ENCODE measurements at places on chromosomes 1 and 21.

GRCh38 chr1:47725000-47725473, 272.1 kb downstream of the TRABD2B start:
- no peak for DNase-seq

DNA sequence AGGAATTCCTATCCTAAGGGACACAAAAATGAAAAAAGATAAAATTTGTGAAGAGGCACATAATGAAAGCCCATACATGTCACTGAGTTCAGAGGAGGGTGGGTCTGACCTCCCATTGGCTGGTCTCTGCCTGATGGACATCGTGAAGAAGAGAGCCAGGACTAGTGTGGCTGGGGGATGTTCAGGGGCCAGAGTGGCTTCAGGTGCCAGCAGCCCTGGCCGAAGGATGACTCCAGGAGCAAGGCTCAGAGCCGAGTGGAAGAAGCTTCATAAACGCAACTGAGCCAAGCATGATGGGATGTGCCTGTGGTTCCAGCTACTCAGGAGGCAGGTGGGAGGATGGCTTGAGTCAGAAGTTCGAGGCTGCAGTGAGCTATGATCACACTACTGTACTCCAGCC, 56.9 kb upstream of the ATP5PO start:
- no peak for DNase-seq

DNA sequence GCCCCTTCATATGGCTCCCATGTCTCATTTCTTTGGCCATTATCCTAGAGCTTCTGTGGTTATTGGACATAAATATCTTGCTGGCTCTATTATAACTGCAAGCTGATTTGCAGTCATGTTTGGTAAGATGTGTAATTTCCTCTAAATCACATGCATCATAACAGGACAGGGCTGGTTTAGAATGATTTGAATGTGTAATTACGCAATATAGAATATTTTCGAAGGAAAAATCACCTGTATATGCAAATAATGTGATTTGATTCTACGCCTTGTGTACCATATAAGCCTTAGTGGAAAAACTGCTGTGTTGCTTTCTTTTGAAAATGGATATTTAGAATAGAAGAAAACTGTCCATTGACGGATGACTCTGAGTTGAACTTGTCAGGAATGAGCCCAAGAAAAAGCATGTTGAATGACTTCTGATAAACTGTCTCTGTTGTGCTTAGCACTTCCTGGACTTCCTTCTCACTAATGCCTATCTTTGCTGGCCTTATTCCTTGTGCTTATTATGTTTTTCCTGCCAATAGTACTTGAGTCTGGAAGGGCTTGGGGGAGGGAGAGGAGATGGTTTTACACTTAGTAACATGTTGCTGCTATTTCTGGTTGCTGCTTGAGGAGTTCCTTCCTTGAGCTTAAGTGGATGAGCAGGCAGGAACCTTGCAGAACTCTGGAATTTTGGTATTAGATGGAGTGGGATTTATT, 6.5 kb downstream of the CACHD1 start:
- no peak for DNase-seq

DNA sequence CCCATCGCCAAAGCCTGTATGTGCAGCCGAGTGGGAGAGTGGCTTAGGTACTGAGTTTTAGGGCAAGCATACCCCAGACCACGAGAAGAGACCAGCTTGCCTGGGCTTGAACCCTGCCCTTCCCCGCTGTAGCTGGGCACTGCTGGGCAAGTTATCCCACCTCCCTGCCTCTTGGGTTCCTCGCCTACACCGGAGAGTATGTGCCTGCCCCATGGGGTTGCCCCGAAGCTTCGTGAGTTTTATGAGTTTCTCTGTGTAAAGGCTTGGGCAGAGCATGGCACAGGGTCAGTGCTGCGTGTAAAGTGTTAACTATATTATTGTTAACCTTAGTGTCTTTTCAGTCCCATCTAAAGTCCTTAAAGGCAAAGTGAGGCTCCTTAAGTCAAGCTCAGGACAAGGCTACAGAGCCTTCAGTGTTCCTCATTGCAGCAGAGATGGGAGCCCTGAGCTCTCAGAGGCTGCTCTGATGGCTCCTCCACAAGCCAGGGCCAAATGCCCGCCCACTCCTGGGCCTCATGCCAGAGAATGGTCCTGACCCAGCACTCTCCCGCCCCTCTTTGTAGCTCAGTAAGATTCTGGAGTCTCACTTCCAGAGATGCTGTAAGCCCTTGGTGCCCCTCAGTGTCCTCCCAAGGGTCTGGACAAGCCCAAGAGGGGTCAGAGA, 37.0 kb upstream of the KCNA10 start:
- DNase-seq = no peak

- no peak for DNase-seq
Measured at GRCh38 chr1:192954705-192955265, 104.4 kb downstream of the UCHL5 start.

DNA sequence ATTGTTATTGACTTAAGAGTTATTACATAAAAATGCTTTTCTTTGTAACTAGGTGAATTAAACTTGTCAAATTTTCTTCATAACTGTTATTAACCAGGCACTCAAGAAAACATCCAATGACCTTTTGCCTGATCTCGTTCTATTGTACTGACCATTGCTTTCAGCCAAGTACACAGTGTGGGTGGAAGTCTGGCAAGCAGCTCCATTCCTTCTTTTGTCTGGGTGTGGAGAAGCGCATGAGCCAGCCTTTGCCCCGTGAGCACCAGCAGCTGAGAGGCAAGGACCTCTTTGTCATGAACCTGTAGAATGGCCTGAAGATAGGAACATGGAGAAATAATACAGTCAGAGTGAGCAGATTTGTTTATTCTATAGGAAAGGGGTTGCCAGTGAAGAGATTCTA, 57.5 kb downstream of the IARS2 start:
- no peak for DNase-seq

- no peak for DNase-seq
Measured at GRCh38 chr1:43002766-43003165, 44.1 kb upstream of the SLC2A1 start.

GRCh38 chr1:21939650-21940374, 2.7 kb upstream of the HSPG2 start:
- DNase-seq = no peak

- DNase-seq = no peak
Measured at GRCh38 chr1:197985351-197985750, 68.2 kb downstream of the LHX9 start.

DNA sequence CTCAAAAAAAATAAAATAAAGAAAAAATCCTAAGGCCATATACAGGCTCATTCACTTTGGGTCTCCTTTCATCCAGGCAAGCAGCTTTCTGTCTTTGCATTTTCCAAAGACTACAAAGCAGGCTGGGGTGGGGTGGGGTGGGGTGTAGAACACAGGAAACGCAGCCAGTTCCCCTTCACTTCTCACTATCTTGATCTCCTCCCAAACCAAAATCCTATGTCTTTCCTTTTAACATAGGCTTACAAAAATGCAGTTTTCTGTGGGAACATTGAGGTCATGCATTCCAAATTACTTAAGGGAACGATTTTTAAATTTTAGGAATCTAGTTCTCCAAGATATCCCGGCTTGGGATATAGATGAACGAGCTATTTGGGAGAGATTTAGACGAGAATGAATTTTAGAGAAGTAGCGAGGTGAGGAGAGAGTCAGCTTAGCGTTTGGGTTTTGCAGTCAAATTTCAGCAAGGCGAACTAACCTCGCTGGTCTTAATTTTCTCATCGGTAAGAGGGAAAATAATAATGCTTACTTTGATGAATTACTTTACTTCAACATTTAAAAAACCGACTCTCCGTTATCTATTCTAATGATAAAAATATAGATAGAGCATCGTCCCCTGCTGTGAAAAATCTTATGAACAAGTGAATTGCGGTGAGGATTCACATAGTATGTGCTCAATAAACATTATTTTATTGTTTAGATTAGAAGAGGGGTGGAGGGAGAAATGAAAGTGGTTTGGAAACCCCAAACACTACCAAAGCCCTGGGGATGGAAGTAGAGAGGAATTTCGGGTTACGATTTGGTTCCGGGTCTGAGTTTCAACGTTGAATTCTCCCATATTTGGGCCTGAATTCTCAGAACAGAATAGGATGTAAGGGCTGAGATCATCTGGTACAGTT, 735 bp upstream of the STX12 start:
- no peak for DNase-seq

DNA sequence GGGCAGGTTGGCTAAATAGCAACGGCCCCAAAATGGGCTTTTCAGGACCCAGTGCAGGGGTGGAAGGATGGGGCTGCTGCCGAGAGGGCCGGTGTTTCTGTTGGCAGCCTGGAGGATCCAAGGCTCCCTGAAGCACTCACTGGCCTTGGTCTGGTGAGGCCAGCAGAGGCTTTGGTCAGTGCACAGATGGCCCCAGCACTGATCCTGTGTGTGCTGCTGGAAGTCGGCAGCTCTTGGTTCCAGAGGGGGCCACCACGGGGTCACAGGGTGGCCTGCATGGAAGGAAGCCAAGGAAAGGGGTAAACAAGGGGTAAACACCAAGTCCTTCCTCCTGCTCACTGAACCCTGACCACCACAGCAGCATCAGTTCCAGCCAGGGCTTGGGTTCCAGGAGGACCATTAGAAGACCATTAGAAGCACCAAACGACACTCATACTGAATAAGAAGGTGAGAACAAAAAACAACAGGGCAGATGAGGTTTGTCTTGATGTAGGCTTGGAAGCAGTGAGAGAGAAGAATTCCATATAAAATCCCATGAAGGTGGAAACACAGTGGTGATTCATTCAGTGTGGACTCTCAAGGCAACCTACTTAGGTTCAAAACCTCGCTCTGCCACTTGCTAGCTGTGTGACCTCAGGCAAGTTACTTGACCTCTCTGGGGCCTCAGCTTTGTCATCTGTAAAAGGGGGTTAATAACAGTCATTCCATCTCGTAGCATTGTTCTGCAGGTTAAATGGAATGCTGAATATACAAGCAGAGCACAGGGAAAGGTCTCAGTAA, 184.5 kb downstream of the RUNX1 start:
- DNase-seq = no peak

GRCh38 chr1:227902641-227902990, 45.1 kb downstream of the WNT9A start:
- DNase-seq = no peak

- no peak for DNase-seq
Measured at GRCh38 chr1:192951691-192952460, 107.3 kb downstream of the UCHL5 start.

DNA sequence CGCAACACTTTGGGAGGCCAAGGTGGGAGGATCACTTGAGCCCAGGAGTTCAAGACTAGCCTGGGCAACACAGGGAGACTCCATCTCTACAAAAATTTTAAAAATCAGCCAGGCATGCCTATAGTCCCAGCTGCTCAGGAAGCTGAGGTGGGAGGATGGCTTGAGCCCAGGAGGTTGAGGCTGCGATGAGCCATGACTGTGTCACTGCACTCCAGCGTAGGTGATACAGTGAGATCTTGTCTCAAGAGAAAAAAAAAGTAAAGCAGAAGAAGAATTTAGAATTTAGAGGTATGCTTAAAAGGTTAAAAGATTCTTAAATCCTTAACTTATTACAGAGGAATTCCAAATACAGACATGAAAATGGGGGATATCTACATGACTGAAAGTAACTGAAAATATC, 79.5 kb downstream of the SMYD3 start:
- DNase-seq = no peak

GRCh38 chr1:26900815-26901511, 696 bp upstream of the GPATCH3 start:
- no peak for DNase-seq

DNA sequence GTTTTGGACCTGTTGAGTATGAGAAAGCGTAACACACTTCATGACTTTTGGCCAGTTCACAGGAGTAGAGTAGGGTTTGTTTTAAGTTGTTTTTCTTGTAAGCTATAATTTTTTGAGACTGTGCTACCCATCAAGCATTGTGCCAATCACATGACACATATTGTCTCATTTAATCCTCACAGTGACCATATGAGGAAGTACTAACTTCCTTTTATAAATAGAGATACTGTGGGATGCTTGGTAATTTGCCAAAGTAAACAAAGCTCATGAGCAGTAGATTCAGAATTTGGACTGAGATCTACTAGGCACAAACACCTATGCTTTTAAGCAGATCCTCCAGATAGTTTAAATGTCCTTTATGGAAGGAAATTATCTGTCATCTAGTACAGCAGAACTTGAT, 178.3 kb downstream of the CACNA1E start:
- DNase-seq = no peak

GRCh38 chr1:25099343-25099951, 132.9 kb downstream of the SYF2 start:
- DNase-seq = peak; percentile 70

DNA sequence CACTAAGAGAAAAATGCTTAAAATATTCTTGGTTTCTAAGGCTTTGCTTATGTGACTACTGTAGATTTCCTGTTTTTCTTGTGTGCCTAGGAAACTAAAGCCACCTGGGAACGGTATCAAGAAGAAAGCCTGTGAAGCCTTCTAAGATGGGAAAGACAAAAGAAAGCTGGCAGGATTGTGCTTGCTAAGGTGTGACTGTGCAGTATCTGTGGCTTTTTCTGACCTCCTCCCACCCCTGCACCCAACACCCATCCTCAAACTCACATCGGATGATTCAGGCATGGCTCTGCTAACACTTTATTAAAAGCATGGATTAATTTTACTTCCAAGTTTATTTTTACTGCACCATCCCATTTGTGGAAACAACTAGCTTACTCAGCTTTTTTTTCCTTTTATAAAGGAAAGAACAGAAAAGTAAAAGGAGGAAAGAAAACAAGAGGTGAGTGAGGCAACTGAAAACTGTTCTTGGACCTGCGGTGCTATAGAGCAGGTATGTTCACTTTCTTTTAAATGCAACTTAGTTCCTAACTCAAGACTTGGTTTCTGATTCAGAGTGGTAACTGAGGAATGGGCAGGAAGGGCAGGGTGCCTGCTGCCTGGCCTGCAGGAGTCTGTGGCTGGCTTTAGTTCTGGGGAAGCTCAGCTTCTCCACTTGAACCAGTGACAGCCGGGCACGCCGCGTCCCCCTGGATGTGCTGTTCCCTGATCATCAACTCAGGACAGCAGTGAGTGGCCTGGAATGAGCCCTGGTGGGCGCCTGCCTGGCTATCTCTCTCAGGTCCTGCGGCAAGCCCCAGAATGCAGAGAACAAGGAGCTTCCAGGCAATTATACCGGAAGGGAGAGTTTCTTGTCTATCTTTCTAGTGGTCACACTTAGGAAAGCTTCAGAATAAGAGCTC, at the start of gene GBP6:
TSS of gene GBP6 (plus strand) at position 422 of the 899 bp plus-strand sequence. CDS start 4,493 bp downstream, outside the sequence.
- no peak for DNase-seq

GRCh38 chr1:192826791-192827546, 18.1 kb downstream of the RGS2 start:
- no peak for DNase-seq

GRCh38 chr1:92126088-92126487, 45.9 kb downstream of the BTBD8 start:
- no peak for DNase-seq

- DNase-seq = no peak
Measured at GRCh38 chr1:155473151-155473821, 89.3 kb downstream of the ASH1L start.

DNA sequence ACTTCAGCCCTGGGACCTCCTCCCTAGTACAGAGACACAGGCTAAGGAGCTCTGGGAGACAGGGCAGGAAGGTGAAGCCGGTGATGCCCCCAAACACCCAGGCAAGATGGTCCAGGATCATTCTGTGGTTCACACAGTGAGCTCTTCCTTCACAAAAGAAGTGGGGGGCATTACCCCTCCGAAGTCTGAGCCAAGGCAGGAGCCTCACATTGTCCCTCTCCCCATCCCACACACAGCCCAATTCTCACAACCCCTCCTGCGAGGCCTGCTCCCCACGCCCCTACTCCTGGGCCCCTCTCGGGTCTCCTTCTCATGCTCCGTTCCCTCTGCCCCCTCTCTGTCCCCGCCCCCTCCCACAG, 10.7 kb downstream of the MEF2D start:
- no peak for DNase-seq

Measured in stimulated activated CD8-positive, alpha-beta memory T cell treated with anti-CD3 and anti-CD28 coated beads, Interleukin-4, amount 100 ng/mL, for 48 hours (primary cell).